ENCODE measurements at places on chromosomes 6 and 20.

DNA sequence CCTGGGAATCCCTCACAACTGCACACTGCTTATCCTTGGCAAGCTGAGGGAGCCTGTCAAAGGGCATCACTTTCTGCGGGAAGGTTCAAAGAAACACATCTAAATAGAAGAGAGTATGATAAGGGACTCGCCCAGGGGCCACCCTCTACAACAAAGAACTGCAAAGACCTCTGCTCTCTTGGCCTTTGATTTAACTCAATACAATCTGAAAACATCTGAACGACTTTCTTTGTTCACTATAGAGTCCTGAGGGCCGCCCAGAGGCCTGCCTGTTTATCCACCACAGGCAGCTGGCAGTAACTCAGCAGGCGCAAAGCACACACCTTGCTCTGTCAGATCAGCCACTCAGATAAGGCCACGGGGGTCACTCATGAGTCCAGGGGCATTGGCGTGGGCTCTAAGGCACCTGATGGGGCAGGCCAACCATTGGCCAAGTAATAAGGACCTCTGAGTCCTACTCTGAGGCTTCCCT, 139.3 kb downstream of the UNC5CL start:
- no peak for DNase-seq

GRCh38 chr20:1188347-1188746, 3.6 kb upstream of the TMEM74B start:
- no peak for DNase-seq

DNA sequence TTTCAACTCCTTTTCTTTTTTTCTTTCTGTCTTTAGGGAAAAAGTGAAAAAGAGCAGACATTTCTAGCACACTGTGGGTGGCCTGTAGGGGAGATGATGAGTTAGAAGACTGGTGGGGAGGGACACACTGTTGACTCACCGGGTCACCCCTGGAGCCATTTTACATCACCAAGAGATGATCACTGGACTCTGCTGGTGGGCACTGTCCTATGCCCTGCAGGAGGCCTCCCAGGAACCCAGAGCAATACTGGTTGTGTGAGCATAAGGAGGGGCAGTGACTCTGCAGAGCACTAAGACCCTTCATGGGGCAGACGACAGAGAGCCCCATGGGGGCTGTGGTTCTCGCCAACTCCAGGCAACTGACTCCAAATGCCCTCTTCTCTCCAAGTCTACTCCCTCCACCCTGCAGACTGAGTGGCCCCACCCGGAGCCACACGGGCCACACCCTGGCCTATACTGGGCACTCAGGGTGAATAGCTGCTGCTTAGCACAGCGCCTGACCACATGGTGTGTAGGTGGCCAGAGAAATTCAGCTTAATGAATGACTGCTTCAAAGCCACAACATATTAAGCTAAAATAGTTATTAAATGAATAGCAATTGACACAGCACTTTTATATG, 177.5 kb downstream of the CDC5L start:
- DNase-seq = no peak

DNA sequence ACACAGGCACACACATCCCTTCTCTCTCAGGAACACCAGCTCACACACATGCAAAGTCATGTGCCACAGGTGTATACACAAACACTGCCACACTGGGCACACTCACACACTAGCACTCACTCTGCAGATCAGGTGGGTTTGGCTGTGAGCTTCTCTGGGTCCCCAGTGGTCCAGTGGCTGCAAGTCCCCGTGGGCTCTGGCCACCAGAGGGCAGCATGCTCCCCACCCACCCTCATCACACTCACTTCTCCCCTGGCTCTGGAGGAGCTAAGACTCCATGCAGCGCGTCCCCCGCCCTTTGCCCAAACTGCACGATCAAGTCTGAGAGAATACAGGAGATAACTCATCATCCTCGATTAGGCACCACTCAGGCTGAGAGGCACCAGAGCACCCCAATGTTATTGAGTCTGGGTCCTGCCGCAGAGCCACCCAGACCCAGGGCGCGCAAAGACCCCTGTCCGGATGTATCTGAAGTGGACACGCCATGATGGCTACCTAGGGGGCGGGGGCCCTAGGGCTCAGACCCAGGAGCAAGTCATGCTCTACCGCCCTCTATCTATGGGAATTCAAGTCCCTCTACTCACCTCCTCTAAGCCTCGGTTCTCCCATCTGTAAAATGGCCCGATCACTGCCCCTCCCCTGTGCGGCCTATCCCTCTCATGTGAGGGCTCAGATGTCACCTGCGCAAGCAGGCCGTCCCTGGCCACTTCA, 90.5 kb downstream of the GRM4 start:
- peak; percentile 36 for DNase-seq

DNA sequence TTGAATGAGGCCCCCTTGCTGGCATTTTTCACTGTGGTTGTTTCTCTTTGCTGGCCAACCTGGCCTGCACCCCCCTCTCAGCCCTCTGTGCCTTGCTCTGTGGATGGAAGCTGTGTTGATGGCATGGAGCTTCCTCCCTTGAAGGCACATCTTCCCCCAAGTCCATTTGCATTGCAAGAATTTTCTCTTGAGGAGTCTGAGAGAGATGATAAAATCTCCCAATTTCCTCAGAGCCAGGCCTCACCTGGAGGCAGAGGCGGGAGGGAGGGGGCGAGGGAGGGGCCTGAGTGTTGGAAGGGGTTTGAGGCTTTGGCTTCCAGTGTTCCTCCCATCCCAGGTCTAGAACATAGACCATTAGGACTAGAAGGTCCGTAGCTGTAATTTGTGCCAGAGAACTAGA, 175.1 kb downstream of the SCP2D1 start:
- no peak for DNase-seq

DNA sequence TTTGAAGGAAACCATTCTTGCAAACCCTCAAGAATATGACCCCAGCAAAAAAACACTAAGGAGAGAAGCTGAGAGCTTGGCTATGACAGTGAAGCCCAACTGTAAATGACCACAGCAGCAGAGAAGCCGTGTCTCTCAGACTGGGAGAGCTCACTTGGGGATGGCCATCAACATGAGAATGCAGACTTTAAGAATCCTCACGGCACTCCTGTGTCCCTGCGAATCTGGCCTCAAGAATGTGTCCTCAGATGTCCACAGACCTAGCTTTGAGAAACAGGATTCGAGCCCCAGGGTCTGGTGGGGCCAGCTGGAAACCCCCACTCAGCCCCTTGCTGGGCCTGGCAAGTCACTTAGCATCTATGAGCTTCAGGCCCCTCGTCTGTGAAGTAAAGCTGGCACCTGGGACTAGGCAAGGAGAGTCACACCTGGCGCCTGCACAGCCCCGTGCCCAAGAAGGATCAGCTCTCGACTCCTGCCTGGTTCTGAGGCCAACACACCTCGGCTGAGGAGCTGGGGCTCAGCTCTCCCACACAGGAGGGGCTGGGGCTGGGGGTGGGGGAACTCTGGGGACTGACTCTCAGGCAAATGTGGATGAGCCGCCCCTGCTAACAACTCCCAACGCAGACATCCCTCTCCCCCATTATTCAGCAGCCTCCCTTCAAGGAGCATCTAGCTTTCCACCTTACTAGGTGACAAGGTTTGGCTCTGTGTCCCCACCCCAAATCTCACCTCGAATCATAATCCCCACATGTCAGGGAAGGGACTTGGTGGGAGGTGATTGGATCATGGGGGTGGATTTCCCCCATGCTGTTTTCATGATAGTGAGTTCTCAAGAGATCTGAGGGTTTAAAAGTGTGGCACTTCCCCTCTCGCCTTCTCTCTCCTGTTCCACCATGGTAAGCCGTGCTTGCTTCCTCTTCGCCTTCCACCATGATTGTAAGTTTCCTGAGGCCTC, 97.7 kb downstream of the GRM4 start:
- no peak for DNase-seq

- no peak for DNase-seq
Measured at GRCh38 chr20:19969507-19970255, 47.5 kb upstream of the NAA20 start.

- DNase-seq = no peak
Measured at GRCh38 chr20:33065785-33066184, 12.1 kb downstream of the BPIFB3 start.

GRCh38 chr6:43575105-43575771, 600 bp downstream of the XPO5 start:
- DNase-seq = no peak

- DNase-seq = no peak
Measured at GRCh38 chr20:41671143-41671542, 53.0 kb upstream of the CHD6 start.

- no peak for DNase-seq
Measured at GRCh38 chr20:57467742-57468141, 57.2 kb downstream of the CTCFL start.

DNA sequence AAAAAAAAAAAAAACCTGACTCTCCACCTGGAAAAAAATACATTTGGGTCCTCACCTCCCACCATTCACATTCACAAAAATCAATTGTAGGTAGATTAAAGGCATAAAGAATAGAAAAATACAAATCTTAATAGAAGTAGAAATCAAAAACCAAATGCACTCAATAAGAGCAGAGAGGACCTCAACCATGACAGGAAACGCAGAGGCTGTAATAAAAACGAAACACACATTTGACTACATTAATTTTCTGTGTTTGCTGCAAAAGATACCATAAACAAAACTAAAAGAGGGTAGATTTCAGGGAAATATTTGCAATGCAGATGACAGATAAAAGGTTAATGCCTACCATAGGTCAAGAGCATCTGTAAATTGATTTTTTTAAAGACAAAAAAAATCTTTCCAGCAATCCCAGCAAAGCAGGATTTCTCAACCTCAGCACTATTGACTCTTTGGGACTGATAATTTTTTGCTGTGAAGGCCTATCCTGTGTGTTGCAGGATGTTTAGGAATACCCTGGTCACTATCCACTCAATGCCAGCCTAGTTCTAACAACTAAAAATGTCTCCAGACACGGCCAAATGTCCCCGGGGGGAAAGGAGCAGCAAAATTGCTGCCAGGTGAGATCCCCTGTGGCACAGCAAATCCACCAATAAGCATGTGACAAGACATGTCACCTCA, 9.1 kb downstream of the ETV7 start:
- no peak for DNase-seq

DNA sequence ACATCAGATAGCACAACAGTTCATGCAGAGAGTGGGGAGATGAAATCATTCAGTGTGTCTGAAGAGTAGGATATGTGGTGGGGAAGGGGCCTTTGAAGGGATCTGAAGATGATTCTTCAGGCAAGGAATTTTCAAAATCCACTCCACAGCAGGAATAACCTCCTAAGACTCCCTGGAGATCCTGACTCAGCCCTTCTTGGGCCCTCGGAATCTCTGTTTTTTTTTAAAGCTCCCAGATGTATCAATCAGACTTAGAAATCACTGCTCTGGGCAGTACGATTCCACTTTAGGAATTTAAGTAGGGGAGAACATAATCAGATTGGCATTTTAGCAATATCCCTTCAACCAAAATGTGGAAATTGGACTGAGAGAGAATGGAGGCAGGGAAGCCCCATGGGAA, 55.5 kb downstream of the RIOK1 start:
- DNase-seq = no peak

- DNase-seq = no peak
Measured at GRCh38 chr20:58634521-58635278, 16.4 kb upstream of the STX16 start.

- DNase-seq = no peak
Measured at GRCh38 chr20:44422083-44422482, 53.6 kb upstream of the TTPAL start.

- no peak for DNase-seq
Measured at GRCh38 chr6:138897031-138897430, 91.0 kb downstream of the REPS1 start.

DNA sequence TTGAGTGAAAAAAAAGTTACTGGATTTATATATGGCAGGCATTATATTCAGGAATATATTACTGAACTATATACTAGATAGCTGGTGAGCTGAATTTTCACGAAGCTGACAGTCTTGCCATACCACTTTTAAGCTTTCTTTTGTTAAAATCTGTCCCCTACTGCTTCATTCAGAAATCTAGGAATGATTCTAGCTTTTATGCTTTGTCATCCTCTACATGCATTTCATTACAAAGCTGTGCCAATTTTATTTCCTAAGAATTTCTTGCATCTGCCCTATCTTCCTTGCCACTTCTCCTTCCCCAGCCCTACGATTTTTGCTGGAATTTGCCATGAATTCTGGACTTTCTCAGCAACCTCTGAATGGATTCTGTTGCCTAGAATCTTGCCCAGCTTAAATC, 158.5 kb upstream of the ADGRB3 start:
- DNase-seq = no peak

GRCh38 chr6:46526607-46527006, 35.4 kb upstream of the RCAN2 start:
- no peak for DNase-seq

GRCh38 chr6:14897831-14898230, 348.0 kb upstream of the JARID2 start:
- DNase-seq = no peak

- DNase-seq = no peak
Measured at GRCh38 chr20:53606364-53606985, 12.8 kb upstream of the ZNF217 start.

- peak; percentile 30 for DNase-seq
Measured at GRCh38 chr6:97215157-97215769, 67.8 kb downstream of the MMS22L start.

DNA sequence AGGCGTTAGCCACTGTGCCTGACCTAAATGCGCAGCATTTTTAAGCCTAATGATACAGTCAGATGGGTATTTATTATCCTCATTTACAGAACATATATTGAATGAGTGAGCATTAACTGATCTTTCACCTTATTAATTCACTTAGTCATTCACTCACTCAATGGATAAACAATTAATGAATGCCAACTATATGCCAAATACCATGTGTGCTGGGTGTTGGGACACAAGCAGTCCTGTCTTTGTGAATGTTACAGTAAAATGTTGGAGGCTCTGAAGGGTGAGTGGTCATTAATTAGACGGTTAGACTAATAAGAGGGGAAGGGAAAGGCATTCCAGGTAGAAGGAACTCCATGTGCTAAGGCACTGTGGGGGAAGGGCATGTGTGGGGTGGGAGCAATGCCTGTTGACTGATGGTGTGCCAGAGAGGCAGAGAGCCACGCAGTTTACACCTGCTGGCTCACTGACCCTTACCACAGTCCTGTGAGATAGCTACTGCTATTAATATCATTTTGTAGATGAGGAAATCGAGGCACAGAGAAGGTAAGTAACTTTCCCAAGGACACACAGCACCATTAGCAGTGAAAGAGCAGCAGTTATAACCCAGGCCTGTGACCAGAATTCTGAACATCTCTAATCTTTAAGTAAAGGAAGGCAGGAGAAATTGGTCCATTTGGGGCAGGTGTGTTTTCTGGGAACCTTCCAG, 38.7 kb upstream of the B4GALT5 start:
- DNase-seq = no peak

DNA sequence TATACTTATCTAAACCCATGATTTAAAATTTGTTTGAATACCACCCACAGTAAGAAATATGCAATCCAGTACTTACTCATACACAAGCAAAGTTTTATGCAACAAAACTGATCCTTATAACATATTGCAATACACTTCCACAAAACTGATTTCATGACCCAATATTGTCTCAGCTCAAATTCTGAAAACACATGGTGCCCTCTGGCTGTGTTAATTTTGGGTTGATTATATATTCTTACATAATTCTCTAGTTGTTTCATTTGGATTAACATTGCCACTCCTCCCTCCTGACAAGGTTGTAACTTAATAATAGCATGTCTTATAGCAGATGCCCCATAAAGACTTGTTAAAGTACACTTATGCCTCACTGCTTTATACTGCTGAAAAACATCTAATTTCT, 73.0 kb upstream of the TULP1 start:
- no peak for DNase-seq
